ENCODE measurements at places on chromosomes 3 and 15.

DNA sequence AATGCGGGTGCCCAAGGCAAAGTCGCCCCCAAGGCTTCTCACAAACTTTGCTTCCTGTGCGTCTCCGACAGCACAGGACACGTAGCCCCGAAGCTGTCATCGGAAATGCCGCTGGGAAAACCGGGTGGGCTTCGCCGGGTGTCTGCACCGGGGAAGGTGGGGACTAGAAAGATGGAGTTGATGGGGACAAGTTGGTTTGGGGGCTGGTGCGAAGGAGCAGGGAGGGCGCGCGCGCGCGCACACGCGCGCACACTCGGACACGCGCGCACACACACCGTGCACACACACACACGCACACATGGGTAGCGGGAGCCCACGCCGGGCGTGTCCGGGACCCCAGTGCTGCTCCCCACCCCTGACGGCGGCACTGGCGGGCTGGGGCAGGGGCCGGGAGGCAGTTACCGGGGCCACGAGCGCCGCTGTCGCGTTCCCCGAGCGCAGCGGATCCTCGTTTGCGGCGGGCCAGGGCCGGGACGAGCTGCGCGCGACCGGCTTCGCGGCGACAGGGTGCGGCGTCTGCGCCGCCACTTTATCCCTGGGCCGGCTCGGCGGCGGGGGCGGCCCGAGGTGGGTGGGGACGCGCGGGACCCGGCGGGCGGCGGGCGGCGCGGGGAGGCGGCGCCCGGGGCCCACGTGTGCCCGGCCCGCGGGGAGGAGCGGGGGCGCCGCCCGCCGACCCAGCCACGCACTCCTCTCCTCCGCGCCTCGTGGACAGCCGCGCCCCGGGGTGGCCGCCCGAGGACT, 539 bp upstream of the MGLL start:
- H3K27ac ChIP-seq = peak overlapping the region; percentile 82
- DNase-seq = no peak
- H3K4me3 ChIP-seq = peak overlapping the region; percentile 82
- H3K27me3 ChIP-seq = no peaks in the 10 kb centered on the region
- H3K4me1 ChIP-seq = peaks cover 30% of the 10 kb centered on the region

GRCh38 chr3:11547498-11547897, 96.2 kb downstream of the VGLL4 start:
- no peaks in the 10 kb centered on the region for H3K36me3 ChIP-seq
- H3K27ac ChIP-seq = no peak overlapping the region
- H3K4me1 ChIP-seq = peaks cover 4% of the 10 kb centered on the region
- no peak for DNase-seq
- H3K27me3 ChIP-seq = no peaks in the 10 kb centered on the region

GRCh38 chr15:82081914-82082762, 36.3 kb upstream of the MEX3B start:
- H3K4me1 ChIP-seq = no peaks in the 10 kb centered on the region
- H3K27ac ChIP-seq = no peak overlapping the region
- H3K4me3 ChIP-seq = no peak overlapping the region
- H3K27me3 ChIP-seq = no peaks in the 10 kb centered on the region

DNA sequence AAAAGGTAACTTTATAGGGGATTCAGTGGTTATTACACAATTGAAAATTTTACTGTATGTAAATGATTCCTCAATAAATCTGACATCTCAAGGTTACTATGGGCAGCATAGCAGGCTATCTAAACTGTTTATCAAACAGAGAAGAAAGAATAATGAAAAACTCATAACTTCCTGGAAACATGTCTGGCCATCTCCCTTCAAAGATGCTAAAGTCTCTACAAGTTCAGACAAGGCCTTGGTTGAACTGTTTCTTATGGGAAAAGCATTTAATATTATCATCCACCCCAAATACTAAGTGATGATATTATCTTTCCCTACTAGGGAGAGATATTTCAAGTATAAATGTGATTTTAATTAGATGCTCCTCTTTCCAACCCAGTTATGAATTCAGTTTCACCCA, 114.9 kb downstream of the ARRDC4 start:
- no peak overlapping the region for H3K27ac ChIP-seq
- no peaks in the 10 kb centered on the region for H3K27me3 ChIP-seq
- DNase-seq = no peak
- H3K4me1 ChIP-seq = peaks cover 5% of the 10 kb centered on the region
- H3K36me3 ChIP-seq = no peaks in the 10 kb centered on the region

DNA sequence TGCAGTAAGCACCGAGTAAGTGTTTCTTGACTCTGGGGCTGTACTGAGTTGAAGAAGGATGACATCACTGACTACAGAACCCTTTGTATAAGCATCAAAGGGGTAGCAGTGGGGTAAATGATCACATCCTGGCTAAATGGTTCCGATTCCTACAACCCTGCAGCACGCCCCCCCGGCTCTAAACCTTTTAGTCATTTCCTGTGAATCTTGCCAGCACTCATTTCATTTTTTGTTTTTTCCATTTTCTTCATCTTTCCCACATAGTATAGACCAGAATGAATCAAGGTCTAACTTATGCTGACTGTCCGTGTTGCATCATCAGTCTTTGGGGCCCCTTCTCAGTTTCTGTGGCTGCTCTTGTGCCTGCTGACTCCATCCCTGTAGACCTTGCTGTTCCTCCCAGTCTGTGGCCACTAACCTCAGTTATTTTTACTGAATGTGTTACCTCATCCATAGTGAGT, 383.1 kb upstream of the TPRG1 start:
- H3K36me3 ChIP-seq = no peaks in the 10 kb centered on the region
- no peak overlapping the region for H3K4me3 ChIP-seq
- H3K27ac ChIP-seq = peak overlapping the region; percentile 20
- peaks cover 9% of the 10 kb centered on the region for H3K4me1 ChIP-seq

GRCh38 chr3:63877737-63878393, 14.2 kb downstream of the ATXN7 start:
- H3K4me1 ChIP-seq = no peaks in the 10 kb centered on the region
- no peaks in the 10 kb centered on the region for H3K27me3 ChIP-seq
- no peak for DNase-seq
- H3K27ac ChIP-seq = no peak overlapping the region
- H3K36me3 ChIP-seq = no peaks in the 10 kb centered on the region

DNA sequence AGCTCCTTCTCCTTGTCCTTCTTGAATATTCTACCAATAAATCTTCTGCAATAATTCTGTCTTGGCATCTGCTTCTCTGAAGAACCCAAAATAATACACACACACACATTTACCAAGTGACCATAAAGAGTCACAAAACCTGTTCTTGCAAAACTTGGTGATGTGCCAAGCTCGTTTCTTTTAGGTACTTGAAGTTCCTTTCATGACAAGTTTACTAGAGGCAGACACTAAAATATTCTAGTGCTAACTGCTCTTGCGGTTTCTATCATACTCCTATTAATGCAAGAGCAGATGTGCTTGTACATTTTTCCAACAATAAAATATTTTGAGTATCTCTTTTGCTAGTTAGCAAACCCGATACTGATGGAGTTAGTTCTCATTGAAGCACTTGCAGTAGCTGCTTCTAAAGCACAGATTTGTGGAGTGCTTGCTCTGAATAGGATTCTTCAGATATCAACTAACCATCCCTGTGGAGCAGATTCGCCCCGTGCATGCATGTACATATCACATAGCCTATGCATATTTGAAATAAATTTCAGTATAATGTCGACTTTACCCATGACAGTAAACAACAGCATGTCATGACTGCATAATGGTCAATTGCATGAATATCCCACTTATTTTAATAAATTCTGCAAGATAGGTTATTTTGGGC, 23.2 kb downstream of the HHLA2 start:
- DNase-seq = no peak
- no peak overlapping the region for H3K27ac ChIP-seq
- no peak overlapping the region for H3K4me3 ChIP-seq
- H3K36me3 ChIP-seq = no peaks in the 10 kb centered on the region
- no peaks in the 10 kb centered on the region for H3K27me3 ChIP-seq
- H3K4me1 ChIP-seq = peaks cover 7% of the 10 kb centered on the region

DNA sequence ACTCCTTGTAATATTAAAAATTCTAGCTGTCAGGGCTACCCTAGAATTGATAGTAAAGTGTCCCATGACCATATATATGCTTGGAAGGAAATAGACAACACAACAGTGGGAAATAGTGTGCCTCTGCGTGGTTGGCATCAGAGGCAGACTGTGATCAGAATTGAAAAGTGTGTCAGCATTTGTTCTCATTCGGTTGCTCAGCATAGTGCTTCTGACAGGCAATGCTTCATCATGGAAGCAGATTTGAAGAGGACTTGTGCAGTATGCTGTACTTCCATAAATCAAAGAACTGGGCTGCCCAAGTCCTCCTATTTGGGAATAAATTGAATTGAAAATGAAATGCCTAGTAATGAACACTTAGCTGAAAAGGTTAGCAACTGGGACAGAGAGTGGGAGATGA, 435.7 kb downstream of the DIPK2A start:
- no peaks in the 10 kb centered on the region for H3K27me3 ChIP-seq
- H3K4me1 ChIP-seq = no peaks in the 10 kb centered on the region
- H3K27ac ChIP-seq = no peak overlapping the region
- no peak overlapping the region for H3K4me3 ChIP-seq

DNA sequence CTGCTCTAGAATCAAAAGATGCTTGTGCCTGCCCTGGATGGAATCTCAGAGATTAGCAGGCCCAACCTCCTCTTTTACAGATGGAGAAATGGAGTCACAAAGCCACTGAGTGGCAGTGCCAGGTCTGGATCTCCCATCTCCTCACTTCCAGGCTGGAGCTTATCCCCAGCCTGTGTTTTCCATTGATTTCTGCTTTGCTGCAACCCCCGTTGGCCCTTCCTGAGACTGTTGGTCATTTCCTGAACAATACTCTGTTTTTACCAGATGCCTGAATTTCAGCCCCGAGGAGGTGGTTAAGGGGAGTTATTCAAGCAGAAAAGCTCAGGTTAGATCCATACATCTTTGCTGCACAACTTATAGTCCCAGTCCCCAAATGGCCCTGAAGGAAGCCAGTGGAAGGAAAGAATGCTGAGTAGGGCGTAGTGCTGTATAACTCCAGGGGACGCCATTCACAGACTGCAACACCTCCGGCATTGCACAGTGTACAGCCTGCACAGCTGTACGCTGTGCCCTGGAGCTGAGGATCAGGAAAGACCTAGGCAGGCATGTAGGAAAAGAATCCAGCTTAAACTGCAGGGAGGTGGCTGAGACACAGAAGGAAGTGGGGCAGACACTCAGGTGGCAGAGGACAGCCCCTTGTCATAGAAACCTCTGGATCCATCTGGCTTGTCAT, 77.5 kb downstream of the RPLP1 start:
- DNase-seq = no peak
- H3K36me3 ChIP-seq = no peaks in the 10 kb centered on the region
- no peaks in the 10 kb centered on the region for H3K4me1 ChIP-seq
- no peak overlapping the region for H3K27ac ChIP-seq

GRCh38 chr3:139310474-139310933, 33.3 kb upstream of the MRPS22 start:
- peak overlapping the region; percentile 52 for H3K27ac ChIP-seq
- H3K27me3 ChIP-seq = no peaks in the 10 kb centered on the region
- DNase-seq = no peak
- peaks cover 26% of the 10 kb centered on the region for H3K4me1 ChIP-seq
- H3K4me3 ChIP-seq = no peak overlapping the region

- H3K27ac ChIP-seq = peak overlapping the region; percentile 96
- H3K4me1 ChIP-seq = peaks cover 52% of the 10 kb centered on the region
- DNase-seq = peak; percentile 90
- H3K27me3 ChIP-seq = no peaks in the 10 kb centered on the region
- no peaks in the 10 kb centered on the region for H3K36me3 ChIP-seq
Measured at GRCh38 chr15:52078876-52079700, 33.5 kb downstream of the BCL2L10 start.

DNA sequence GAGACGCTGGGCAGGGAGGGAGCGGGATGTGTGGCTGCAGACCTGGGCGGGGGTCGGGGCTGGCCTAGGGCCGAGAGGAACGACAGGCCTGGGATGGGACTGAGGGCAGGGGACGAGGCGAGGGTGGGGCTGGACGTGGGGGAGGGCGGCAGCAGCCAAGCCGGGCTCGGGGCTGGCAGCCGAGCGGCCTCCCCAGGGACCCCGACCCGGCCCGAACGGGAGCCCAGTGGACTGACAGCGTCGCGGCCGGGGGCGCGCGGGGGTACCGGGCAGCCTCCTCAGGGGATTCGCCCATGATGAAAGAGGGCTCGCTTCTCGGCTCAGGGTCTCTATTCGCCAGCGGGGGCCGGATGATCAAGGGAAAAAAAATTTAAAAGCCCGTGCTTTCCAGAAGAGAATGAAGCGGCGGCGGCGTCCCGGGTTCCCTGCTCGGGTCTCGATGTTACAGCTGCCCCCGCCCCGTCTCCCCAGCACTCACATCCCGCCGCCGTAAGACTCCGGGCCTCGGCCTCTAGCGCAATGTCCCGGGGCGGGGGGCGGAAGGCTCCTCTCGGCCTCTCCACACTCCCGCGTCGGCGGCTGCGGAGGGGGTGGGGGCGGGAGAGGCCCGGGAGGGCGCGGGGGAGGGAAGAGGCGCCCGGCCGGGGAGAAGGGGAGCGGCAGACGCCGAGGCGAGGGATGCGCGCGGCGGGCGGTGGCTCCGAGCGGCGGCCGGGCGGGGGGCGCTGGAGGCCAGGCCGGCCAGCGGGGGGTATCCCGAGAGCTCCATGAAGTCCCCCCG, 4.3 kb downstream of the PTH1R start:
- no peaks in the 10 kb centered on the region for H3K36me3 ChIP-seq
- peak overlapping the region; percentile 26 for H3K4me3 ChIP-seq

DNA sequence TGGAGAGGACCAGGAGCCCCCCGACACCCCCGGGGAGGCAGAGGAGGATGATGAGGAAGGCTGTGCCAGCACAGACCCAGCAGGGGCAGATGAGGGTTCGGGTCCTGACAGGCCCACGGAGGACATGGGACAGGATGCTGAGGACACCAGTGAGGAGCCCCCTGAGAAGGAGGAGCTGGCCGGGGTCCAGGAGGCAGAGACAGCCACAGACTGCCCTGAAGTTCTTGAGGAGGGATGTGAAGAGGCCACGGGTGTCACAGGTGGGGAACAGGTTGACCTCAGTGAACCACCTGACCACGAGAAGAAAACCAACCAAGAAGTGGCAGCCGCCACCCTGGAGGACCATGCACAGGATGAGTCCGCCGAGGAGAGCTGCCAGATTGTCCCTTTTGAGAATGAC, 909 bp downstream of the FGD5 start:
- peaks cover 5% of the 10 kb centered on the region for H3K27me3 ChIP-seq
- H3K36me3 ChIP-seq = no peaks in the 10 kb centered on the region
- no peak for DNase-seq
- H3K4me3 ChIP-seq = no peak overlapping the region

DNA sequence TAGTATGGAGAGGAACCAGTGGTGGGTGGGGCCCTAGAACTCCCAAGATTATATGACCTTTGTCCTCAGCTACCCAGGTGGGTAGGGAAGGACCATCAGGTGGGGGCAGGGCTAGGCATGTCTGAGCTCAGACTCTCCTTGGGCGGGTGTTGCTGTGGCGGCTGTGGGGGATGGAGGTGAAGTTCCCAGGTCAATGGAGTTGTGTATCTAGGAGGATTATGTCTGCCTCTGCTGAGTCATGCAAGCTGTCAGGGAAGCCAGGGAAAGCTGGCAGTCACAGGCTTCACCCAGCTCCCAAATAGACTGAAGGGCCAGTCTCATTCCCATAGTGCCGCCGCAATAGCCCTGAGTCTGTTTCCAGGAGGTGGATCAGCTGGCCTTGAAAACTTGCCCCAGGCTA, 139.7 kb upstream of the CFAP20DC start:
- no peaks in the 10 kb centered on the region for H3K27me3 ChIP-seq
- peak overlapping the region; percentile 37 for H3K27ac ChIP-seq
- H3K4me3 ChIP-seq = no peak overlapping the region
- H3K36me3 ChIP-seq = no peaks in the 10 kb centered on the region

GRCh38 chr3:72312339-72312738, 527.4 kb upstream of the PROK2 start:
- H3K27me3 ChIP-seq = no peaks in the 10 kb centered on the region
- DNase-seq = no peak
